ENCODE measurements at places on chromosomes 2 and 18.

GRCh38 chr2:140929849-140930248, 1201.0 kb downstream of the LRP1B start:
- no peak for DNase-seq

GRCh38 chr2:97653473-97653872, 7.6 kb downstream of the COX5B start:
- DNase-seq: no peak

GRCh38 chr18:11994336-11994702, 13.0 kb downstream of the IMPA2 start:
- DNase-seq: peak; percentile 36

GRCh38 chr18:42872838-42873237, 242.6 kb downstream of the RIT2 start:
- no peak for DNase-seq

DNA sequence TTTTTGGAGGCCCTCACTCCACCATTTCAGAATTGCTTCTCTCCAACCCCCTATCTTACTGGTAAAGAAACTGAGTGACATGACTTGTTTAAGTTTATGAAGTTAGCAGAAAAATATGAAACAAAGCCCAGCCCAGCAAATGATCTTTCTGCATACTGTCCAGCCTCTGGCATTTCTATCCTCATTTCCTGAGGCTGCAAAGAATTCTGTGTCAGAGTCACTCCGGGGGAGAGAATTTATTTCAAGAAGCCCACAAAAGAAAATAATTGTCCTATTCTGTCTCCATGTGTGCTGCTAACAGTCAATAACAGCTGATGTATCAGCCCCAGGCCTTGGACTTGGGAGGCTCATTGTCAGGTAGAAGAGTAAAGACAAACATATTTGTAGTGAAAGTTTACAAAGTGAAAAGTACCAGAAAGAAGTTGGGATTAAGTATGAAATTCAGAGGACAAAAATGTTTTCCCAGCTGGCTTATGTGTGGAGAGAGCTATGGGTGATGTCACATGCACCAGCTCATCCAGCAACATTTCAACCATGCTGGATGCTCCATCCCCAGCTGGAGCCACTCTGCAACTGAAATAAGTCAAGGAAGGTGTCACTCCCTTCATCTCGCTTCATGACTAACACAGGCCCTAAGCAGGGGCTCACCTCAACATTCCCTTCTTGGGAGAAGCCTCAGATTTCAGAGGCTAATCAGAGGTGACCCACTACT, 42.3 kb downstream of the TRABD2A start:
- DNase-seq: no peak

DNA sequence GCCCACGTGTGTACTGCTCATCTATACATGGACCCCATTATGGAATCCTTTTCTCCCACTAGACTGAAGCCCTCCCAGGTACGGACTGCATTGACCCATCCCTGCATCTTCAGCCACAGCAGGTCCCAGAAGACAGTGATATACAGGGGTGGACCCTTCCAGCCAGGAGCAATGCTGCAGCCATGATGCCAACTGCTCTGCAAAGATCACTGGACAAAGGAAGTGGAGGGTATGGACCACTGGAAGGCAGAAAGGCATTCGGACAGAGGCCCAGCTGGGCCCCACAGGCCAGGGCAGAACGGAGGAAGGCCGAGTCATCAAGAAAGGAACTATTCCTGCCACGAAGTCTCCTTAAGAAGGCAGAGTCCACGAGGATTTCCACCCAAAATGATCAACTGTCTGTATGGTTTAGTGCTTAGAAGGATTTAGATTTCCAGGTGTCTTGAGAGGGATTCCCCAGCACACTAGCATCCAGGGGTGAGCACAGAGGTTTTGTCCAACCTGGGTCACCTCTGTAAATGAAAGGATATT, 93.4 kb downstream of the TWIST2 start:
- DNase-seq: no peak

DNA sequence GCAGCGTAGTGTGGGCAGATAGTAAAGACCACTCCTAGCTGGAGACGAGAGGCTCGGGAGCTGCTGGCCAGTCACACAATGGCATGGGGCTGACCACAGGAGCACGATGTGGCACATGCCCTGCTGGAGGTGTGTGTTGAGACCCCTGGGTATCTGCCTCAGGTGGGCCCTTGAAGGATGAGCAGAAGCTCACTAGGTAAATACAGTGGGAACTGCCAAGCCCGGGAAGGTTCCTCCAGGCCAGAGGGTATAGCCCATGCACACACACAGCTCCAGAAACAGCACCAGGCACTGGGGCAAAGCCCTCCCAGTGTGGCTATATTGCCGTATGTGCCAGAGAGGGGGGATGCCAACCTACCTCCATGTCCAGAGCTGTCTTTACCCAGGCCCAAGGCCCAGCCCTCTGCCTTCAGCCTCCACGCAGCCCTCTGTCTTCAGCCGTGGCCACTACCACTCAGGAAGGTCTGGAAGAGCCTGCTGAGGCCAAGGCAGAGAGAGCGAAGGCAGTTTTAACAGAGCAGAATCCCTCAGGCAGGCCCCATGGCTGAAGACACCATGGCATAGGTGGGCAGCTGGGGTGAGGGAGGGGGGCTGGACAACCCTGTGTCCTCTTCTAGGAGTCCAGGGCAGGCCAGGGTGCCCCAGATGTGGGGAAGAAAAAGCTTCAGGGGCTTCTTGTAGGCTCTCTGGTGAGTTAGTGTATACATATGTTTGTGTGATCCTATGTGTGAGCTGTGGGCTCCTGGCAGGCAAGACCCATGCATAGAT, 7.0 kb upstream of the ARID5A start:
- no peak for DNase-seq

DNA sequence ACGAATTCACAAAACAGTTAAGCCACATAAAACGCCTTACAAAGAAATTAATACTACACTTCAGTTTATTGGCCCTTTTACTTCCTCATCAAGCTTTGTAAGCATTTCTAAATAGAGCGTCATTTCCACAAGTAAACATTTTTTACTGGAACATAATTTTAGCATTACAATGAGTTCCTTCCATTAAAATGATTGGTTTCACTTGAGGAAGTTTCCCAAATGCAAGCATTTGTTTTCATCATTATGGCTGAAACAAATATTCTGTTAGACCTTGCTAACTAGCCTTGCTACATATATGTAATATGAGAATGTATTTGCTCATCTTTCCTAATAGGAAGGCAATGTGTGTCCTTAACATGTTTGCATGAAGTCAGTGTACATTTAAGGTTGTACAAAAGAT, 579.1 kb downstream of the IRS1 start:
- DNase-seq: no peak

DNA sequence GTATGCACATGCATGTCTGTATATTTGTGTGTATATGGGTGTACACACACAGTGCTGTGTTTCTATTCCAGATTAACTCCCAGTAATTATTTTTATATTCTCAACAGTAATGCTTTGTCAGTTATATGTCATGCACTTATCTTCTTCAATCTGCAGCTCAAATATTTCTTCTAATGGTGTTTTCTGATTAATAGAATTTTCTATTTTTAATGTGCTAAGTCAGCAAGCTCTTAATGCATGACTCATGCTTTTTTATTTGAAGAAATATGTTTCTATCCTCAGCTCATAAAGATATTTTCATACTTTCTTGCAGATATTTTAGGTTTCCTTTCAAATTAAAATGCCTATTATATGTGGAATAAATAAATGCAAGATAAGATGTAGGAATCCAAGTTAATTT, 59.7 kb upstream of the TMEM18 start:
- no peak for DNase-seq

GRCh38 chr18:55244546-55244945, 285.3 kb upstream of the CCDC68 start:
- DNase-seq: no peak

- DNase-seq: no peak
Observed at GRCh38 chr2:68418855-68419254, 48.2 kb downstream of the FBXO48 start.

DNA sequence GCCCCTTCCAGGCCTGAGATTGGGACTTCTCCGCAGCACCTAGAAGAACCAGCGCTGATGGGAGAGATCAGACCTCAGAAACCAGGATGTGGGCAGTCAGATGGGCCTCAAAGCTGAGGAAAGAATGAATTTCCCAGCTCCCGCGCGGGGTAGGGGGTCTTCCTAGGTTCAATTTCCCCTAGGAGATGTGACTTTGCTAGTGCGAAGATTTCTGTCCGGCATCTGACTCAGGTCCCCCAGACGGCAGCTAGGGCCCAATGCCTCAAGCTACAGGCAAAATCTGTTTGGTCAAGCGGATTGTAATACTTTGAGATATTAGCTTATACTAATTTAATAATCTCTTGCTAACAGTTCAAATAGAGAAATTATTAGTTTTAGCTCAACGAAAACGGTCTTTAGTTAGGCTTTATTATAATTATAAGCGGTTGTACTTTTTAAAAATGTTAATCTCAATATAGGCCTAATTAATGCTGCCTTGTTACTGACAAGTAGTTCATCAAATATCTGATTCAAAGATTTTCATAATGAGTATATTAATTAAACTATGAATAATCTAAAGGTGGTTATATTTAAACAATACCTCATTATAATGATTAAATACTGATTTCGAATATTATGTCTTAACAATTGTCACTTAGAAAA, 5.8 kb downstream of the DLX1 start:
- no peak for DNase-seq

GRCh38 chr18:61606759-61607158, 273.5 kb downstream of the CDH20 start:
- peak; percentile 71 for DNase-seq

- DNase-seq: no peak
Observed at GRCh38 chr2:37633234-37633633, 38.2 kb downstream of the CDC42EP3 start.

DNA sequence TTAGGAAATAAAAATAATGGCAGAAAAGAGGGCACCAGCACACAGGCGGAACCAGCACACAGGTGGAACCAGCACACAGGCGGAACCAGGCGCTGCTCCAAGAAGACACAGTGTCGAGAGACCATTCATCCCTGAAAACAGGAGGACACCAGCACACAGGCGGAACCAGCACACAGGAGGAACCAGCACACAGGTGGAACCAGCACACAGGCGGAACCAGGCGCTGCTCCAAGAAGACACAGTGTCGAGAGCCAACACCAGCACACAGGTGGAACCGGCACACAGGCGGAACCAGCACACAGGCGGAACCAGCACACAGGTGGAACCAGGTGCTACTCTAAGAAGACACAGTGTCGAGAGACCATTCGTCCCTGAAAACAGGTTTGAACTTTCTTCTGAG, 115.5 kb upstream of the TMEM18 start:
- DNase-seq: no peak

- DNase-seq: no peak
Observed at GRCh38 chr2:240437551-240437860, 2.0 kb downstream of the GPC1 start.

GRCh38 chr2:134482766-134483340, 229.0 kb downstream of the MGAT5 start:
- no peak for DNase-seq

DNA sequence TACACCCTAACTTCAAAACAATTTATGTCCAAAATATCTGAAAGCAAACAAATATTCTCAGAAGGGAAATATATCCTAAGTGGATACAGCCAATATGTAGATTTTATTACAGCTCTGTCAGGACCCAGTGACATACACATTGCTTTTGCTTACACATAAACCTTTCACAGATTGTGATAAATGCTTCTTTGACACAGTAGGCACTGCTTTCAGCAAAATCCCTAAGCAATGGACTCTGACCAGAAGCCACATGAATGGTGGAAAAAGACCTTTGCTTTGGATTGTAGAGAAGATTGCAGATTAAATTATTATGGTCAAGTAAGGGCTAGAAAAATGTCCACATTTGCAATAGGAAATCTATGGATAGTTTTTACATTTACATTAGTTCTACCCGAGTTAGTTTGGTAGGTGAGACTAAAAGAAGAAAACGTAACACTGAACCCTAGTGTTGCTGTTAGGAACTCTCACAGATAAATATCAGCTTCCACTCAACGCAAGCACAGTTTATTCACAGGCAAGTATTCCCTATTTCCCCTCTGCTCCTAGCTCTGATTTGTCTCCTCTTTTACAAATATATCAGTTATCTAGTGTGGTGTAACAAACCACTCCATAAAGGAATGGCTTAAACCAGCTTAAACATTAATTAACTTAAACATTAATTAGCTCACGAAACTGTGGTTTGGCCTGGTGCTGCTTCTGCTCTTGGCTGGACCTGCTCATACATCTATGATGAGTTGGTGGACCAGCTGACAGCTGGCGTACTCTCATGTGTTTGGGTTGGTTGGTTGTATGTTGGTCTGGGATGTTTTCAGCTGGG, 23.6 kb upstream of the SERPINE2 start:
- DNase-seq: no peak

DNA sequence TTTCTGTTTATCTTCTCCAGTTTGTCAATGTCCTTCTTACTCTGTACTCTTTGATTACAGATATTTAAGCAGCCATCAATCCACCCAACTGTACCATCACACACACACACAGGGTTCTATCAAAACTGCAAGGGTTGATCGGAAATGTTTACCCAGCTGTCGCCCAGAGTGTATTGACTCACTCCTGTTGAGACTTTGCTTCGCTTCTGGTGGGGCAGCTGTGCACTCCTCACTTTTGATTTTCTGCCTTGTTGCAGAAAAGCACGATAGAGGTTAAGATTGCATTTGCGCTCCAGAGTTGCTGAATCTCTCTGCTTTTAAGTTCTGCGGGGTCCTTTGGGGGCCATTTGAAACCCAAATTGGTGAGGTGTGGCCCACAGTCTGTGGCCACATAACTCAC, 216.2 kb downstream of the SETBP1 start:
- DNase-seq: no peak

GRCh38 chr2:68775272-68775842, 40.7 kb downstream of the ARHGAP25 start:
- no peak for DNase-seq

DNA sequence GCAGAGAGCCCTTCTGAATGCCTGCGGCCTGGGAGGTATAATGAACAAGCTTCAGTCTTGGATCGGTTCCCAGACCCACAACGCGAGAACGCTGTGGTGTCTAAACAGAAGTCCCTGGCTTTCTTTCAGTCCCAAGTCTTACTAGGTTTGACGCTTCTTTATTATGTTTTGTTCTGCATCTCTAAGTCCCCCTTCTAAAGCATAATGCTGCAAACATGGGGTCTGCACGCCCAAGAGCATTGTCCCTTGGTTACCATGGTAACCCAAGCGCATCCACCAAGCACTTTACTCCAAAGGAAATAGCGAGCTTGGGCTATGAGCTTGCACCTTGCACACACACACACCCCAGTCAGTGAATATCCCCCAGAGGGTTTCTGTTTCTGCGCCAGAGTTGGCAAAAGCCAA, 193.7 kb downstream of the INO80D start:
- DNase-seq: no peak
